ENCODE measurements at places on chromosomes 1 and 21. TPM values are rescaled to one million over a fixed set of nuclear protein-coding genes. Genes with fewer than 3 reads are reported as not detected.

Gene ZNF593OS
- total RNA-seq = not detected

Gene TMPRSS3
- not detected for total RNA-seq

Gene FCRL3
- total RNA-seq = not detected

Gene TEKT2
- 0.20 TPM for total RNA-seq

Gene OPTC
- not detected for total RNA-seq

Gene CELA2A
- total RNA-seq = not detected

Gene AADACL4
- total RNA-seq = not detected

Gene HSPG2
- 12.4 TPM for total RNA-seq

Gene INSRR
- total RNA-seq = not detected

GRCh38 chr1:28078680-28079626 lies 9.5 kb downstream of the EYA3 start:
- DNase-seq = peak; percentile 31

- no peak for DNase-seq
Observed at GRCh38 chr1:180644526-180645192, 12.8 kb downstream of the XPR1 start.

DNA sequence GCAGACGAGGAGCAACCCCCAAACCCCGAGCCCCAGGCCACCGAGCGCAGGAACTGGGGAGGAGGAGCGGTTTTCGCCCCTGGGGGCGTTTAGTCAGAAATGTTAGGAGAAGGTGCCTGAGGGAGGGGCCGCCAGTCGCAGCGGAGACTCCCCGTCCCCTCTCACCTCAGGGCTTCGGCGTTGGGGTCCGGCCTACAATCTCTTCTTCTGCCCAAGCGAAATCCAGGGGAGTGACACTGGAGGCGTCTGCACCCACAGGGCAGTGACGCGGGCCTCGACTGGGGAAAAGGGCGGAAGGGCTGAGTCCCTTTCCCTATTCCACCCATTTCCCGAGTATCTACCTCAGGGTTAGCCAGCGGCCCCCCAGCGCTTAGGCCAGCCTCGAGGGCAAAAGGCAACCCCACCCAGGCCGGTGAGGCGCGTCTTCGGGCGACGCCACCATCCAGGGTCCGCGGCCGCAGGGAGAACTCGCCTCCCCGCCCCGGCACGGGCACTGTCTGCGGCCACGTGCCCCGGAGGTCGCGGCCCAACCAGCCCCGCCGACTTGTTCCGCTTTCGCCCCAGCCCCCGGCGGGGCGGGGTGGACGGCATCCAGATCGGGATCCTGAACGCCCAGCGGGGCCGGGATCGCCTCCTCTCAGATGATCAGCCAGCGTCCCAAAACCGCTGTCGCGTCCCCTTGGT lies 118.7 kb upstream of the BARHL2 start:
- DNase-seq = no peak

- no peak for DNase-seq
Observed at GRCh38 chr1:156191292-156191964, 2.5 kb upstream of the SLC25A44 start.

DNA sequence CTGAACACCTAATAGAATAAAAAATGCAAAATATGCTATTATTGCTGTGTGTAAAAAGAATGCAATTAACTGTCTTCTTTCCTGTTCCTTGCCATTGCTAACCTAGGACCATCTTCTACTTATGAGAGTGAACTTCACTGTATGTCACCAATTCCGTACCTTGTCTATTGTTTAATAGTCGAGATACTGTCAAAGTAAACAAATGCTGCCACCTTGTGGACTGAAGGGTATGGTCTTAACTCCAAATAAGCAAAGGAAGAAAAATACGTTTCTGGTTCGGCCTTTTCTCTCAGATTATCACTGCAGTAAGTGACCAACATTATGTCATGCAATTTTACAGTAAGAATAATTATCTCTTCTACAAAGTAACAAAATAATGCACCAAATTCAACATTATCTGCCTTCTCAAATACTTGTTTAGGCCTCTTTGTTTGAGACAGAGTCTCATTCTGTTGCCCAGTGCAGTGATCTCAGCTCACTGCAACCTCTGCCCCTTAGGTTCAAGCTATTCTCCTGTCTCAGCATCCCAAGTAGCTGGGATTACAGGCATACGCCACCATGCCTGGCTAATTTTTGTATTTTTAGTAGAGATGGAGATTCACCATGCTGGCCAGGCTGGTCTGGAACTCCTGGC lies 133.4 kb downstream of the COP1 start:
- DNase-seq = peak; percentile 51

DNA sequence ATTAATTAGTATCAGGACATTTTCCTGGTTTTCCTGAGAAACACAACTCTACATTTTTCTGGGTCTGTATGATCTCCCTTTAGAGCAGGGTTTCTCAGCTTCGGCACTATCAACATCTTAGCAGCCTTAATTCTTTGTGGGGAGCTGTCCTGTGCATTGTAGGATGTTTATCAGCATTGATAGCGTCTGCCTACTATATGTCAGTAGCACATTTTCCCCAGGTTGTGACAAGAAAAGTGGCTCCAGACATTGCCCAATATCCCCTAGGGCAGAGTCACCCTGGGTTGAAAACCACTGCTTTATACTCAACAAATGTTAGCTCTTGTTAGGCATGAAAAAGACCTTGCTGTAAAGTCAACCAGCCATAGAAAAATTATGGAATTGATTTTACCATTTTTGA lies 195.1 kb upstream of the FMN2 start:
- no peak for DNase-seq

DNA sequence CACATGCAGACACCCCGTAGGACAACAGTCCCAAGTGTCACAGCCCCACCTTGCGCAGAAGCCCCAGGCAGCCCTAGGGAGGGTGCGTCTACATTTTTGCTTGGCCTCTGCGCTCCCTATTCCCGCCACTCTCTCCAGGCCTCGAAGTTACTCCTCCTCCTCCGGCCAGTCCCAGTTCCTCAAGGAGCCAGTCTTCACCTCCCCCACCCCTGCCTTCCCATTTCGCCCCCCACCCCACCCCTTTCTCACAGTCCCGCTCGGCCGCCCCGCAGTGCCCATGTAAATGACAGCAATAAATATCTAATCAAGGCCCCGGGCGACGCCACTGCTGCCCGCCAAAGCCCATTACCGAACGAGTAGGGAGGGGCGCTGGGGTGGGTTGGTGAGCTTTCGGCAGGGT lies 3.2 kb downstream of the DMBX1 start:
- DNase-seq = no peak

- DNase-seq = no peak
Observed at GRCh38 chr1:117162816-117163215, 41.3 kb upstream of the TRIM45 start.

DNA sequence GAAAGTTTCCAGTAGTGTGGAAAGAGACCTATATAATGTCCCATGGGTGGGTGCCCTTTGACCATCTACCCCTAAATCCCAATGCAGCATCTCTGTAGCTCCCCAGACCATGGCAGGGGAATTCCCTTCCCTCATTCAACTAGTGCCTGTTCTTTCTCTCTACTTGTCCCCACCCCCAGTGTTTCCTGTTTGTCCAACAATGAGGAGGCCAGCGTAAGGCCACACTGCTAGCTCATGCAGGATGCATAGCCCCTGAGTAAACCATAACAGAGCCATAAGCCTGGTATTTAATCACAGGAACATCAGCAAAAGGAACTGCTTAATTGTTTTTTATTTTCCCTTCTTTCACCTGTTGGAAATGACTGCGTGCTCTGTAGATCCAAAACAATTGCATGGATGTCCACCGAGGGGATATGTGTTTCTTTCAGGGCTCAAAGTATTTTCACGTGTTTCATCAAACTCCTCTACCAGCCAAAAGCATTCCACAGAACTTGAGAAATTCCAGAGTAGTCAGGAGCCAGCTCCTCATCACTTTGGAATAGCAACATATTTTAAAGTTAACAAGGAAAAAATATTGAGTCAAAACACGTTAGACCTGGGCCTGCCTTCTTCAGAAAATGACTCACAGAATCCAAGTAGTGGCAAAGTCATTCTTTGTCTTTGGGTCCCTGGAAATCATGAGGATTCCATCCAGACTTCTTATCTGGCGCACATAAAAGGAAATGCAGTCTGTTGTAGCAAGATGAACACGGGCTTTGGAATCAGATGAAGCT lies 162.5 kb upstream of the SGIP1 start:
- peak; percentile 13 for DNase-seq

- DNase-seq = no peak
Observed at GRCh38 chr1:245520611-245521010, 365.8 kb downstream of the KIF26B start.

- DNase-seq = no peak
Observed at GRCh38 chr1:226695335-226695900, 43.7 kb downstream of the ITPKB start.

- no peak for DNase-seq
Observed at GRCh38 chr1:154941333-154942013, 5.0 kb upstream of the PMVK start.

GRCh38 chr1:209132736-209133467 lies 450.6 kb upstream of the CAMK1G start:
- no peak for DNase-seq

- DNase-seq = peak; percentile 84
Observed at GRCh38 chr1:170545476-170545875, 13.5 kb downstream of the GORAB start.

DNA sequence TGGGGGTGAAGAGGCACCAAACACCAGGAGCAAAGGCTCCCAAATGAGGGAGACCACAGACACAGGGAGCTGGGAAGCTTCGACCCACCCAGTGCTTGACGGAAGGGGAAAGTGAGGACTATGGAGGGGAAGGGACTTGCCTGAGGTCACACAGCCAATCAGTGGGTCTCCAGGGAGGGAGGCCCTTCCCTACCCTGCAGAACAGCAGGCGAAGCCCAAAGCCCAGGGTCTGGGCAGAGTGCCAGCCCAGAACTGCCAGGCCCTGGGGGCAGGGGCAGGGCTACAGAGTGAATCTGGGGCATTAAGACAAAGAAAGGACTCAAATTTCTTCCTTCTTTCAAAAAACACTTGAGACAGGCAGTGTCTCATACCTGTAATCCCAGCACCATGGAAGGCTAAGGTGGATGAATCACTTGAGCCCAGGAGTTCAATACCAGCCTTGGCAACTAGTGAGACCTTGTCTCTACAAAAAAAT lies 45.5 kb upstream of the ECE1 start:
- peak; percentile 69 for DNase-seq

Measured in RPMI7951 (cell line).